Activated CD4-positive, alpha-beta T cell treated with anti-CD3 and anti-CD28 coated beads, Interleukin-2, amount 10 ng/mL, durations not matched to agents 24 days and 14 days (primary cell): ENCODE measurements at places on chromosomes 4 and X.

- DNase-seq: peak; percentile 70
Measured at GRCh38 chr4:4386296-4386735, 586 bp upstream of the NSG1 start.

- no peak for DNase-seq
Measured at GRCh38 chr4:83390944-83391343, 56.3 kb upstream of the HPSE start.

- DNase-seq: no peak
Measured at GRCh38 chr4:124997991-124998390, 285.5 kb upstream of the ANKRD50 start.

- DNase-seq: no peak
Measured at GRCh38 chr4:98908182-98908581, 20.8 kb downstream of the EIF4E start.

DNA sequence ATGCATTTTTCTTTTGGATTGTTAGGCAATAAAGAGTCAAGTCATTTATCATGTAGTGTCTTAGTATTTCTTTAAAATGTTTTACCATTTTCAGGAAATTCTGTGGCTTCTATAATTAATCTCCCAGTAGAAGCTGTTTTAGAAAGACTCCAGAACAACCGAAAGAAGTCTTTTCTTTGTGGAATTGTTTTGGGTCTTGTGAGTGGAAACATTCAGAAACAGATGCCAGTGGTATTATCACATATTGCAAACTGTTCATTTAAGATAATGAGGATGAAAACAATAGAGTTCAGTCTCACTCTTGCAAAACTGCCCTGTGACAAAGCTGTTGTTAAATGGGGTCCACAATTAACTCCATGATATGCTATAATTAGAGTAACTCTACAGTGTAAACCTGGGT lies 211.2 kb upstream of the KIT start:
- DNase-seq: no peak

- no peak for DNase-seq
Measured at GRCh38 chr4:171710743-171711142, 102.5 kb upstream of the GALNTL6 start.

GRCh38 chrX:108312957-108313356 lies 125.3 kb downstream of the COL4A6 start:
- DNase-seq: no peak

GRCh38 chr4:187417721-187418120 lies 577.9 kb upstream of the ZFP42 start:
- no peak for DNase-seq

GRCh38 chr4:111066887-111067286 lies 444.0 kb upstream of the PITX2 start:
- DNase-seq: no peak

- no peak for DNase-seq
Measured at GRCh38 chr4:166399021-166399420, 526.0 kb downstream of the TLL1 start.

DNA sequence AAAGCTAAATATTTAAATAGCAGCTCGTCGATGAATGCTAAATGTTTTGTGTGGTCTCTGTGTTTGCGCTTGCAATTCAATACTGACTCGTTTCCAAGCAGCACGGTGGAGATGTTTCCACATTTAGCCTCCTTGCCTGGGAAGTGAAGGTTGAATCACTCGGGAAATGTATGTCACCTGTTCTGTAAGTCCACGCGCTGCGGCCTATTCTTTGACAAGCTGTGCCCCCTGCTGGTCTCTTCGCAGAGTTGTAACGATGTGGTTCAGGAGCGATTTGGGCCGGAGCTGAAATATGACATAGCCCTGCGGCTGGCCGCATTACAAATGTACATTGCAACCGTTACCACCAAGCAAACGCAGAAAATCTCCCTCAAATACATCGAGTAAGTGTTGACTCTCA lies 89.6 kb upstream of the PRPS2 start:
- DNase-seq: peak; percentile 71

GRCh38 chr4:84384801-84385200 lies 114.3 kb downstream of the NKX6-1 start:
- no peak for DNase-seq

- DNase-seq: no peak
Measured at GRCh38 chr4:180542445-180543100, 1700.6 kb upstream of the TENM3 start.

GRCh38 chr4:168357941-168358340 lies 39.4 kb upstream of the DDX60 start:
- DNase-seq: no peak

GRCh38 chr4:176150356-176150682 lies 45.1 kb downstream of the SPATA4 start:
- DNase-seq: no peak

DNA sequence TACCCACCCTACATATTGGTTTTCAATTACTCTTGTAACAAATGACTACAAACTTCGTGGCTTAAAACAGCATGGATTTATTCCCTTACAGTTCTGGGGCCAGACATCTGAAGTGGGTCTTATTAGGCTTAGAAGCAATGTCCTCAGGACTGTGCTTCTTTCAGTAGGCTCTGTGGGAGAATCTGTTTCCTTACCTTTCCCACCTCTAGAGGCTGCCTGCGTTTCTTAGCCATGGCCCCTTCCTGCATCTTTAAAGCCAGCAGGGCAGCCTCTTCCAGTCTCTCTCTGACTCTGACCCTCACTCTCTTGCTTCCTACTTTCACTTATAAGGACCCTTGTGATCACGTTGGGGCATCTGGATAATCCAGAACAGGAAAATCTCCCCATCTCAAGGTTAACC lies 252.5 kb upstream of the PGRMC2 start:
- no peak for DNase-seq

DNA sequence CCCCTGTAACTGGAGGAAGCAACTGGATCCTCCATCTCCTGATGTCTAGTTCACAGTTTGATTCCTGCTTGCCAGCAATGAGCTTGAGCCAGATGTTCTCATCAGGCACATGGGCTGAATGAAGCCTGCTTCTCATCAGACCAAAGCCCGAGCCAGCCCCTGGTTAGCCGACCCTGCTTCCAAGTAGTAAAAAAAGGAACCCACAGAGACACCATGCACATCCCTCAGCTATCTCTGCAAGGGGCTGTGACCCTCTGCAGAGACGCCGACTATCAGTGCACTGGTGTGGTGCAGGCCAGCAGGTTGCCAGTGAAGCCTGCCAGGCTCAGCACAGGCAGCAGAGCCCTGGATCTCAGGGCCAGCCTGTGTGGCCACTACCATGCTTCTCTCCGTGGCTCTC lies 2.8 kb downstream of the DCTD start:
- DNase-seq: no peak

GRCh38 chrX:115713460-115713859 lies 152.5 kb downstream of the PLS3 start:
- DNase-seq: no peak

- no peak for DNase-seq
Measured at GRCh38 chr4:71293705-71294104, 45.1 kb upstream of the SLC4A4 start.

GRCh38 chr4:83484500-83485461 lies at the start of gene ABRAXAS1:
TSS of gene ABRAXAS1 (minus strand) at chr4:83485100. CDS start at chr4:83485072, 28 bp downstream.
- peak; percentile 98 for DNase-seq

GRCh38 chr4:39494354-39494753 lies 32.9 kb downstream of the UGDH start:
- no peak for DNase-seq

GRCh38 chrX:65601530-65602220 lies 65.8 kb upstream of the MSN start:
- DNase-seq: peak; percentile 85

DNA sequence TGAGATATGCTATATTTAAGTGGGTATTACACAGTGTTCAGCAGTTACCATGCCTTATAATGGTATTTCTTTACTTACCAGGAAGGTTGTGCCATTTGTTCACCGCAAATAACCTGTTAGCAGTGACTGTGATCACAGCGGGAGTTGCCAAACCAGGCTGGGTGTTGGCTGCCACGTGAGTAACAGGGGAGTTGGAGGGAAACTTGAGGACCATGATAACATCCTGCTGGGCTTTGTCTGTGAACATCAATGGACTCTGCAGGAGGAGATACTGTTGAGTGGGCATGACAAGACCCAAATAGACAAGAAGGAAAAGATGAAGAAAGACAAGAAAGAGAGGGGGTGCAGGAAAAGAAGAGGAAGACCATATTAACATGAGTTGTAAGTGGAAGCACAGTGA lies 242.9 kb downstream of the DCLK2 start:
- DNase-seq: no peak

GRCh38 chr4:139669890-139670289 lies 4.3 kb downstream of the MGST2 start:
- DNase-seq: no peak

GRCh38 chr4:88880501-88881226 lies 176.3 kb downstream of the FAM13A start:
- DNase-seq: no peak

- no peak for DNase-seq
Measured at GRCh38 chr4:3420606-3420955, 21.2 kb upstream of the HGFAC start.

DNA sequence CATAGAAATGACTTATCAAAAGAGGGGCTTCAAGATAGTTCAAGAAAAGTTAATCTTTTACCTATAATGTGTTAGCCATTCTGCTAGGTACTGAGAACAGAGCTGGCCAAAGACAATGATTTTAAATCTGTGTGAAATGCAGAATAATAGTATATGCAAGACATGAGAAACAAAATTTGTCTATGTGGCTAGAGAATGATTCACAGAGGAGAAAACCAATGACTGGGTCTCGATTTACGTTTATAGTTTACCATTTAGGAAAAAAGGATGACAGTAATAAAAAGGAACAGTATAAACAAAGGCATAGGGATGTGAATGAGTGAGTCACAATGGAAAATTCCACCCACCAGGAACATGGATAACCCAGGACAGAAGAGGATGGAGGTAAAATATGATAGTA lies 31.9 kb downstream of the NPFFR2 start:
- DNase-seq: no peak

GRCh38 chrX:135340831-135341230 lies 31.6 kb downstream of the ETDC start:
- no peak for DNase-seq

DNA sequence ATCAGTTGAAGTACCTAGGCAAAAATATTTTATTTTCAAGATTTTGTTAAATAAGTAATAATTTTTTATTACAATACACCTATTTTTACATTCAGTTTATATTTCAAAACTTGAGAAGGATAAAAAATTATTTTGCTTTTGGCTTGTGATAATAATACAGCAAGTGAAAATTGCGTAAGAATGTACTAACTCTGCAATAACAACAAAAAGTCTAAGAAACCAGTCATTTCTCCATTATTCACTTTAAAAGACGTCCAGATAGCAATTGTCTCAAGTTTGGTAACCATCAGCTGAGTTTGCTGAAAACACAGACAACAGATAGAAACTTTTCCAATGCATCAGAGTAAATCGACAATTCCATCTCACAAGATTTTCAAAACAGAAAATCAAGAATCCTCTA lies 12.1 kb downstream of the CXCL8 start:
- no peak for DNase-seq

DNA sequence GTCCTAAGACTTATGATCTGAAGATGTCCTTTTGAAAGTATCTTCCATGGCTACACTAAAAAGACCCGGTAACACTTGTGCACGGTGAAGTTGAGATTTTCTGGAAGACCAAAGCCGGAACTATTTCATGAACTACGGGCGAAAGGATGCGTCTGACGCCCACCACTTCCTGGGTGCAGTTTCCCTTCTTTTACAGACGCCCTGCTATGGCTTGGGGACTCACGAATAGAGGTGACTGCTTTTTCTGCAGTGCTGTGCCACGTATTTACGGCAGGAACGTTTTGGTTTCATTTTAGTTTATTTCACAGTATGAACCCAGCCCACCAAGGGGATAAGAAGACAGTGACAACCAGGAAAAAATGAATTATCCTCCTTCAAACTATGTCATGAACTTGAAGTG lies 180.4 kb downstream of the AFAP1 start:
- peak; percentile 90 for DNase-seq

- no peak for DNase-seq
Measured at GRCh38 chr4:183356931-183357675, 34.9 kb upstream of the CLDN24 start.
